Activated T-cell treated with anti-CD3 and anti-CD28 coated beads for 1 hour (primary cell): ENCODE measurements at places on chromosomes 1 and 21.

DNA sequence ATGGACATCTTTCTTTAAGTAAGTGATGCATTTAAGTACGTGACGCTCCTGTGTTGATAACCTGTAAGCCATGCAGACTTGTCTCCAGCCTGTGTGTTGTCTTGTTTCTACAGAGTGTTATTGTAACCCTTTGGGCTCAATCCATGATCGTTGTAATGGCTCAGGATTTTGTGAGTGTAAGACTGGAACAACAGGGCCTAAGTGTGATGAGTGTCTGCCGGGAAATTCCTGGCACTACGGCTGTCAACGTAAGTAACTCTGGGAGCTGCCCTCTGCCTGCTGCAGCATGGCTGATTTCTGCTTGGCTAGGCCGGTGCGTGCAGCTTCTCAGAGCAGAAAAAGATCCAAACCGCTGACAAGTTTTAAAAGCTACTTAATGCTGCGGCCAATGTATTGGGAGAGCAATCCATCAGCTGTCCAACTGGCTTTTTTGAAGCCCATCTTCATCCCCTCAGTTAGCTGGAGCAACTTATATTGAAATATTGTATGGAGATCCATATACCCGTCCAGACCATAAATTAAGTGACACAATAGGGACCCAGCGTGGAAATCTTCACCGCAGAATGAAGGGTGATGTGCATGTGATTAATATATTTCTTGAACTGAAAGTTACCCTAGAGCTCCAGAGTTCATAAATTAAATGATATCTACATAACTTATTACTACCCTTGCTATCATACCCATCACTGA lies 295.9 kb downstream of the NTNG1 start:
- no peak for DNase-seq

GRCh38 chr1:182552527-182552926 lies 36.5 kb downstream of the RNASEL start:
- DNase-seq: no peak

DNA sequence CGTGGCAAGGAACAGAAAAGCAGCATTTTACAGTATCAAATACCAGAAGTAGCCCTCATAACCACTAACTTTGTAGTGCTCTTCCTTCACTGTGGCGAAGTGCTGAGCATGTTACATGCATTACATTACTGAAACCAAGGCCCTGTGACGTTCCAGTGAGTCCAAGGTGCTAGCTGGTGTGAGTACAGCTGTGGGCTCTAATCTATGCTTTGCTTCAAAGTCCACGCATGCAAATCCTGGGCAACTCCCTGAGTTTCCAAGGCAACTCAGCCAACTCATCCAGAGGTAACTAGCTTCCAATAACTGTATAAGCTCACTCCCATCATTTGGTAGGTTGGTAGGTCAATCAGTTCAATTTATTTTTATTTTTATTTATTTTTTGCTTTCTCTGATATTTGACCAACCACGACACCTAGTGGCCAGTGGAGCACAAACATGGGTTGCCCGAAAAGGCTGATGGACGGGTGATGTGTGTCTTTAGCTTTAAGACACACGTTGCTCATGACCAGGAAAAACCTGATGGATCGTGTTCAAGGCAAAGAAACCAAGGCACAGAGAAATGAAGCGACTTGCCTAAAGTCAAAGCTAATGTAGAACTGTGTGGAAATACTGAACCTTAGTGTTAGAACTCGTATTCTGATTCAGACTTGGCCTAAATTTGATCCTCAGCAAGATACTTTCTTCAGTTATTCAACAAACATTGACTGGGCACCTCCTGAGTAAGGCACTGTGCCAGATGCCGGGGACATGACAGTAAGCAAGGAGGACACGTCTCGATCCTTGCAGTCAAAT lies 73.0 kb downstream of the GNG12 start:
- peak; percentile 59 for DNase-seq

DNA sequence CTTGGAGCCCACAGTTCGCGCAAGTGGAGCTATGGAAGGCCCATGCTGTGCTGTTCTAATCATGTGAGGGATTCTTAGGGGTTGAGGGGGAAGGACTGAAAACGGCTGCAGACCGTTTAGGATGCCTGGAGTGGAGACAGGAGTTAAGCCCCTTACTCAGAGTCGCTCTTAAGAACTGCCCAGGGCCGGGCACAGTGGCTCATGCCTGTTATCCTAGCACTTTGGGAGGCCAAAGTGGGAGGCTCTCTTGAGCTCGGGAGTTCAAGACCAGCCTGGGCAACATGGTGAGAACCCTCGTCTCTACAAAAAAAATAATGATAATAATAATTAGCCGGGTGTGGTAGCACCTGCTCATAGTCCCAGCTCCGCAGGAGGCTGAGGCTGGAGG lies 1.1 kb downstream of the ZNF672 start:
- no peak for DNase-seq

DNA sequence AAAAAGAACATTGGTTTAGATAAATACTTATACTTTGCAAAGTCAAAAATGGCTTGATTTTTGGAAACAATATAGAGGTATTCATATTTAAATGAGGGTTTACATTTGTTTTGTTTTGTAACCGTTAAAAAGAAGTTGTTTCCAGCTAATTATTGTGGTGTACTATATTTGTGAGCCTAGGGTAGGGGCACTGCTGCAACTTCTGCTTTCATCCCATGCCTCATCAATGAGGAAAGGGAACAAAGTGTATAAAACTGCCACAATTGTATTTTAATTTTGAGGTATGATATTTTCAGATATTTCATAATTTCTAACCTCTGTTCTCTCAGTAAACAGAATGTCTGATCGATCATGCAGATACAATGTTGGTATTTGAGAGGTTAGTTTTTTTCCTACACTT lies 65.3 kb upstream of the SAMD13 start:
- no peak for DNase-seq

GRCh38 chr1:80640978-80641377 lies 1159.8 kb upstream of the ADGRL2 start:
- no peak for DNase-seq

DNA sequence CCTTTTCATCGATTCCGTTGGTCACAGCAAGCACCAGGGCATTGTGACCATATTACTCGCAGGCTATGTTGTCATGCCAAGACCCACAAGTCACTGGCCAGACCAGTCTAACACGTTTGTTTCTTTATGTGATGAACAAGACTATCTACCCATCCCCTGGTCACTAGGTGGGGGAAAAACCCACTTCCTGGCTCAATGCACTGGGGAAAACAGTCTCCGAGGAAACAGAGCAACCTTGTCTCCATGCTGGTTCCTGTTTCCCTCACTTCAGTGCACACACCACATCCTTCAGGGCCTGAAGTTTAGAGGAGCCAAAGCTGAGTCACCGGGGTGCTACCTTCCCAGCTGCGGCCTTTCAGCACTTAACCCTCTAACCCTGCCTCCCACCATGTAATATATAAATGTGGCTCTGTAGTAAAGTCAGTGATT lies 20.9 kb downstream of the ERICH3 start:
- no peak for DNase-seq

GRCh38 chr1:61392409-61393242 lies 310.3 kb downstream of the NFIA start:
- DNase-seq: no peak

DNA sequence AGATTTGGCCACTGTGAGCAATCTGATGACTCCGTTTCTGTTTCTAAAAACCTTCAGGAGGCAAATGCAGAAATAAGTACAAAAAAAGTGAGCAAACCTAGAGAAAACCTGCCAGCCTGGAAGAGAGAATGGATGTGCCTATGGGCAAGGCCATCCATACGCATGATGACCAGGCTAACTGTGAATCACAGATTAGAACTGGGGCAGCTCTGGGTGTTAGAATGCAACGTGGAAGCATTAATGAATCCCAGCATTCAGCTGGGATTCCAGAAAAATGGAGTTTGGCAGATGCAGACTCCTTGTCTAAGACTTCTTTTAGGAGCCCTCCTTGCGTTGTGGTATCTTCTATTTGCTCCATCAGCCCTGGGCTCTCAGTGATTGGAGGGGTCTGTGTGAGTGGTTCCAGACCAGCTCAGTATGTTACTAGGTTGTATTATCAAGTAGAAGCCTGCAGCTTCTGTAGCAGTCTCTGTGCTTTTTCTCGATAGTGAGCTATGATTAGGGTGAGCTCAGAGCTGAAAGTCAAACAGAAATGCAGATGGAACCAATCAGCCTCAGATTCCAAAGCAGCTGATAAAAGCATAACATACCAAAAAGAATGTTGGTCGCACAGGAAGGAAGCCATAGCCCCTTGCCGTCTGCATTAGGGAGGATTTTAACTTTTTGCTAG lies 154.0 kb downstream of the PSMG1 start:
- no peak for DNase-seq

GRCh38 chr1:238955934-238956333 lies 430.4 kb upstream of the CHRM3 start:
- DNase-seq: no peak

DNA sequence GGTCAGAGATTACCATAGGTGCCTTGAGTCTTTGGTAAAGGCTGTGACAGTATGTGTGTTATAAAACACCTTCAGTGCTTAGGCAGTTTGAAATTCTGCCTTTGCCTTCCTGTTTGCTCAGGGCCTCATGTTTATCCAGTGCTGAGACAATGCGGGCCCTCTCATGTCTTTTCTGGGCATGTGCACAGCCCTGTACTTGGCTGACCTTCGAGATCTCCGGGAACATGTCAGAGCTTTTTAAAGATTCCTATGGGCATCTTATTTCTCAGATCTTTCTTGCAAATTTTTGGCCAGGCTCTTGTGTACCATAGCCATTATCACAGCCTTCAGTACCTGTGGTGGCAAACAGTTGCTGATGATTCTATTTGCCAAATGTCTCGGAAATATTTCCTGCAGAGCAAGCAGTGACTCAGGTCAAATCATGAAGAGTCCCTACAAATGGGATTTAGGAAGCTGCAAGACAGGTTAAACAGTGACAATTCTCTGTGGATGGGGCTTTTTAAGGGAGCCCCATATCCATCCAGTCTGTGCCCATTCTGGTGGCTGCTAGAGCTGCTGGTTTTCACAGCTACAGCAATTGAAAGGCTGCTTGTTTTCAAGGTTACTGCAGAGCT lies 42.1 kb downstream of the HOOK1 start:
- no peak for DNase-seq

DNA sequence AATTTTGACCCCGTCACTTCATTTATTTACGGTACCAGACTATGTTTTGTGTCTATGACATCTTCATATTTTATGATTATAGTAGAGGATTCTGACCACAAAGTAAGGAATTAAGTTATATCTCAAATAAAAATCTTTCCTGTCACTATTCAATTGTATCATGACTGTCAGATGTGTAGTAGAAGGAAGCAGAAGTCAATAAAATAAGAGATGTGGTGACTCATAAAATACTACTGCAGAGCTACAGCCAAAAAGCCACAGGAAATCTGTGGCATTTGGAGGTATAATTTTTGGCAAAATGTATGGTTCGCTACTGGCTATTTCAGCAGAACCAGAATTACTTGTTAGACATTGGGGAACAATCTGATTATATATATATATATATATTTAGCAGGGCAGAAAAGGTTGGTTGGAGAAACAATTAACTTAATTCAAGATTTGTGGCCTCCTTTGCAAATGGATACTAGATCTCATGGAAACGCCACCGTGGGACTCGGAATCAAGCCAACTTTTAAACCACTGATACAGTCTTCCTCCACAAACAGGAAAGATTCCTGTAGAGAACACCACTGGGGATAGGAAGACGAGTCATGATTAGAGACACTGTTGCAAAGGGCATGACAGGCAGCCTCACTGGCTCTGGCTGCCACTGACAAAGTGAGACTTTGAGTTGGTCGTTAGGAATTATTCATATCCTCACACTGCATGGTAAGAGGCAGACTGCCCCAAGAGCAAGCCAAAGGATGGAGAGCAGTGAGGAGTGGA lies 5.1 kb downstream of the FCRL2 start:
- no peak for DNase-seq

GRCh38 chr21:36923270-36923669 lies 43.2 kb downstream of the HLCS start:
- no peak for DNase-seq

- DNase-seq: no peak
Measured at GRCh38 chr1:245211035-245211749, 56.4 kb downstream of the KIF26B start.

- no peak for DNase-seq
Measured at GRCh38 chr1:241079047-241079446, 278.0 kb downstream of the RGS7 start.

- no peak for DNase-seq
Measured at GRCh38 chr1:25909040-25909439, 2.8 kb upstream of the STMN1 start.

DNA sequence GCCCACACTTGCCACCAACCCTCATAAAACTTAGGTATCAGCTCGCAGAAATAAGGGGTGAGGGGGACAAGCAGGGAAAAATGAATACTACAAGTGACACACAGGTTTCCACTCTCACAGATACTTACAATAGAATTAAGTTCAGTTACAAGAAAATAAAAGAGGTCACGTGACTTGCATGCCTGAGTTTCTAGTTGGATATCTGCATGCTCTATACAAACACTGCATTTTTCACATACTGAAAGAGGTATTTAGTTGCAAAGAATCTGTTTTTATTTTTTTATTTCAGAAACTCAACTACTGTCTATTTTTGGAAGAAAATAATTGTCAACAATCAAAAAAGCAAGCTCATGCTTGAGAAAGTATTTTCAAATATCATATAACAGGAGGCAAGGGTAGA lies 43.5 kb downstream of the DPYD start:
- DNase-seq: no peak

- DNase-seq: no peak
Measured at GRCh38 chr1:200036619-200037270, 9.2 kb downstream of the NR5A2 start.

DNA sequence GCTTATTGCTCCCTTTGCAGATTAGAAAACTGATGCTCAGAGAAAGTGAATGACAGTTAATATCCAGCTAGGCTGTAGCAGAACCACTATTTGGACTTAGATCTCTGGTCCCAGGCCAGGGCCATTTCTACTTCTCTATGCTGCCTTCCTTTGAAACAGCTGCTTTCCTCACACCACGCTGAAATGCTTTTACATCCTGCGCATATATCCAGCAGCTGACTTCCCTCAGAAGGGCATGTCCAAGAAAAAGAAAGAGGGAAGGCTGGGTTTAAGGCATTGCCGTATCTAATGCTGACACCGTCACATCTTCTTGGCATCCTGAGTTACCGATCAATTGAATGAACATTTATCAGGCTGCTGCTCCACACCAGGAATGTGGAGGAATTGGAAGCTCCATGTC lies 122.4 kb downstream of the UBE2U start:
- no peak for DNase-seq

DNA sequence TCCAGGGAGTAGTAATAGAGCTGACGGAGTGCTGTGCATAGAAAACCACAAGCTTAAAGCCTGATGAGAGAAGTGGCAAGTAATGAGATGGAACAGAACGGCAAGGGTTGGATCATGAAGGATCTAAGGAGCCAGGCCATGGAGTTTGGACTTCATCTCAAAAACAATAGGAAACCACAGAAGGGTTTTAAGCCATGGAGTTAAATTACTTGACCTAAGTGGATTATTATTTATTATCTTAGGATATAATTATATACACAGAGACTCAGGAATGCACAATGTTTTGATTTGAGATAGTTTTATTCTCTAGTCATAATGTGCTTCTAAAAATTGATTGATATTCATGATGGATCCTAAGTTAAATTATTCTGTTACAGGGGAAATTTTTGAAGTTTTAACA lies 242.4 kb downstream of the PLPP3 start:
- DNase-seq: no peak

GRCh38 chr1:37152491-37152890 lies 118.2 kb upstream of the GRIK3 start:
- no peak for DNase-seq
